Activated CD4-positive, alpha-beta T cell treated with anti-CD3 and anti-CD28 coated beads for 24 hours (primary cell): ENCODE measurements at places on chromosomes 5 and 9.
A peak's percentile ranks its signal among the peaks of the same experiment; 100 is the strongest.

DNA sequence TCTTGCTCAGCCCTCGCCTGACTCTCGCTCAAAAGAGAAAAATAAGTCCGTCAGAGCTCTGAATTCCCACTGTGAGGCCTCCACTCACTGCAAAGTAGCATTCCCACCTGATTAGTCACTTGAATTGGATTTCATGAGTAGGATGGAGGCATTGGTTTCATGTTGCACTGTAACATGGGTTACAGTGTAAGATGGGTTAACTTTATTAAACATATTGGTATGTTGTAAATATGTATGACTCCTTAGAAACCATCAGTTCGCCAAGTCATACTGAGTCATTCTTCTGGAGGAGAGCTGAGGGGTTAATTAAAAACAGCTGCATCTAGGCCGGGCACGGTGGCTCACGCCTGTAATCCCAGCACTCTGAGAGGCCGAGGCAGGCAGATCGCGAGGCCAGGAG, 93.8 kb upstream of the BNC2 start:
- DNase-seq: no peak

DNA sequence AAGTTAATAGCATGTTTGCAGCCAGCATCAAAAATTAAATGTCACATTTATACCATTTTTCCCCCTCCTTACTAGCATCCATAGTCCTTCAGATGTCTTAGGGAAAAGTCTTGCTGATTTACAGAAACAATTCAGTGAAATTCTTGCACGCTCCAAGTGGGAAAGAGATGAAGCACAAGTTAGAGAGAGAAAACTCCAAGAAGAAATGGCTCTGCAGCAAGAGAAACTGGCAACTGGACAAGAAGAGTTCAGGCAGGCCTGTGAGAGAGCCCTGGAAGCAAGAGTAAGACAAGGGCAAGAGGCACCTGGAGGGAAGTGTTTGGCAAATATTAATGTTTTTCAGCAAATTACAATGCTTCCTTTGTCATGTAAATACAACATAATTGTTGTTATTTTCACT, 60.4 kb downstream of the RAB14 start:
- DNase-seq: no peak

- peak; percentile 50 for DNase-seq
Measured at GRCh38 chr5:42951293-42951840, 88.8 kb downstream of the ANXA2R start.

GRCh38 chr5:35338157-35338453, 107.8 kb upstream of the PRLR start:
- DNase-seq: no peak

DNA sequence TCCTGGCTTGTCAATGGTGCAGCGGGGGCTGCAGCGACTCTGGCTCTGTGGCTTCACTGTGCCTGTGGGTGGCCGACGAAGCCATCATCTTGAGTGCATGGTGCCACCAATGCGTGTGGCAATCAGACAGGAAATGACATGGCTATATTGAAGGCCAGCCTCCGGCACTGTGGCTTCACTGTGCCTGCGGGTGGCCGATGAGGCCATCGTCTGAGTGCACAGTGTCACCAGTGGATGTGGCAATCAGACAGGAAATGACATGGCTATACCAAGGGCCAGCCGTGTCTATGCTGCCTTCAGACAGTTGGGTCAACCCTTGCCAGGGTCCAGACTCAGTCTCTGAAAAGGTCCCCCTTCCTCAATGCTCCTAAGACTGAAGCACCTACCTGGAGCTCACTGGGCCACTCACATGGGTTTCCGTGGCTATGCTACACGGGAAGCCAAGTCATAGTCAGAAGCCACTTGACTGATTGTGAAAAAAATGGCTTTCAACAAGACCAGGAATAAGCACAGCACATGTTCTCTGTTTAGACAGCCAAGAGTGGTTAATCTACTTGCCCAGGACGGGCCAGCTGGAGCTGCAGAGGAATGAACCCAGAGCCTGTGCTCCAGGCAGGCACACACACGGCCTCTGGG, 67.5 kb upstream of the S1PR3 start:
- no peak for DNase-seq

GRCh38 chr5:93591323-93591945, 8.4 kb downstream of the NR2F1 start:
- DNase-seq: no peak

GRCh38 chr9:5357431-5358105, 17.9 kb upstream of the RLN1 start:
- DNase-seq: no peak

- DNase-seq: no peak
Measured at GRCh38 chr9:128640603-128641002, 16.0 kb downstream of the DYNC2I2 start.

GRCh38 chr5:61344187-61344944, 12.3 kb downstream of the ZSWIM6 start:
- DNase-seq: no peak

- no peak for DNase-seq
Measured at GRCh38 chr5:80760680-80761079, 105.9 kb upstream of the DHFR start.

- DNase-seq: no peak
Measured at GRCh38 chr9:126334721-126335621, 8.3 kb downstream of the MVB12B start.

DNA sequence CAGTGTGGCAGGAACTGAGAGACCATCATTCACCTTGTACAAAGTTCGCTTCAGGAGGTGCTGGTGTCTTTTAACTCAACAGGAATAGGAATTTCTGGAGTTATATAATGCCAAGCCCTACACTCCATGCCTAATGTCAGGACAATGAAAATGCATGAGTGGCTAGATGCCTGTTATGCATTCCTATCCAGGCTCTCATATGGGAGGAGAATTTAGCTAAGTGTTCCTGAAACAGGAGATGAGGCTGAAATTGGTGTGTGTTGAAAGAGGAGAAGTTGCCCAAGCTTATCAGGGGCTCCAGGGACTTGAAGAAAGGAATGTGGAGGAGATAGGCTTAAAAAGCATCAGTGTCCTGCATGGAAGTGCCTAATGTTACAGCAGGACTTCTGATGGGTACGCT, 26.8 kb upstream of the PRUNE2 start:
- no peak for DNase-seq

GRCh38 chr9:101536351-101536750, 2.7 kb downstream of the RNF20 start:
- no peak for DNase-seq

- DNase-seq: no peak
Measured at GRCh38 chr5:175692235-175692995, 34.5 kb downstream of the HRH2 start.

- DNase-seq: no peak
Measured at GRCh38 chr9:2420543-2420942, 201.0 kb upstream of the VLDLR start.

GRCh38 chr5:83921666-83922193, 201.1 kb upstream of the HAPLN1 start:
- DNase-seq: no peak

GRCh38 chr9:100911273-100911672, 117.3 kb upstream of the PLPPR1 start:
- DNase-seq: no peak

- DNase-seq: no peak
Measured at GRCh38 chr9:98657897-98658296, 50.8 kb downstream of the GABBR2 start.

GRCh38 chr5:130476325-130476724, 572.1 kb downstream of the CHSY3 start:
- no peak for DNase-seq
